Heart right ventricle (tissue), 16 donors: ENCODE measurements at places on chromosomes 3 and 15. TPM values are rescaled to one million over a fixed set of nuclear protein-coding genes. Genes with fewer than 3 reads are reported as not detected.
A peak's percentile ranks its signal among the peaks of the same experiment; 100 is the strongest.

DNA sequence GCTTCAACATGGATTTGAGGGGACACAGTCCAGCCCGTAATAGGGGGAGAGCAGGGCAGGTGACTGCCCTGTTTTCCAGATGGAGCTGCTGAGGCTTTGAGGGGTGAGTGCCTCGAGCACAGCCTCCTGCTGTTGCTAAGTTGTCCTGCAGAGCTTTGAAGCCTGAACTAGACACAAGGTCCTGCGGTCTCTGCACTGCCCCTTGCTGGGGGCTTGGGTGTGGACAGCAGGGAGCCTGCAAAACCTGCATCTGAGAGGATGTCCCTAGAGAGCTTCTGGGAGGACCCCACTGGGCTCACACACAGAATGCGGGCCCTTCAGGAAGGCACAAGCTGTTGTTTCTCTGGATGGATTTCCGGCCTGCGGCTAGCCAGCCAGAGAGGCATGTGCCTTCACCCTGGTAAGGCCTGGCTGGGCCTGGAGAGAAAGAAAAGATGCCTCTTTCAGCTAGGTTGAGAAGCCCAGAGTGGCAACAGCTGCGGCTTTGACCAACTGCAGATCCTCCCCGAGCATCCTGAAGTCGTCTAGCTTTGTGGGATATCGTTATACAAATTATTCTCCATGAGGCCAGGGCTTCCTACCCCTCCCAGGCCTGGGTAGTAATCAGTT lies 226.2 kb downstream of the SLCO3A1 start:
- H3K36me3 ChIP-seq: no peaks in the 10 kb centered on the region
- DNase-seq: no peak
- H3K4me3 ChIP-seq: no peak overlapping the region
- H3K27ac ChIP-seq: no peak overlapping the region
- H3K27me3 ChIP-seq: no peaks in the 10 kb centered on the region

DNA sequence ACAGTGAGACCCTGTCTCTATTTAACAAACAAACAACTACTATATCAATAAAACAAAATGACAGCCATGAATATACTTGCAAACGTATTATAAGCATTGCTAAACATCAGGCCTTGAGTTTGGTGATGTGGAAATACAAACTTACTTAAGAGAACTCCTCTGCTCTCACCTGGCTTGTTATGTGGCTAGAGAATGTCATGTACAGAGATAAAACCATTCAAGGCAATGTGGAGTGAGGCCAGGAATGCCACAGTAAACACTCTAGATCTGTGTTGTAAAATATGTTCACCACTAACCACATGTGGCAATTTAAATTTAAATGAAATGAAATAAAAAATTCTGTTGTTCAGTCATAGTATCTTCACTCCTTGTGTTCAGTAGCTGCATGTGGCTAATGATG lies 22.7 kb upstream of the RARB start:
- H3K36me3 ChIP-seq: no peaks in the 10 kb centered on the region
- no peak for DNase-seq
- no peak overlapping the region for H3K27ac ChIP-seq

GRCh38 chr15:63226155-63226883 lies 36.9 kb downstream of the RAB8B start:
- H3K4me3 ChIP-seq: no peak overlapping the region
- H3K27me3 ChIP-seq: no peaks in the 10 kb centered on the region
- DNase-seq: no peak
- peaks cover 26% of the 10 kb centered on the region for H3K4me1 ChIP-seq
- peaks cover 8% of the 10 kb centered on the region for H3K36me3 ChIP-seq
- H3K27ac ChIP-seq: peak overlapping the region; percentile 59

Gene MAGI1
- total RNA-seq: 47.7 TPM
